ENCODE measurements at places on chromosomes 7 and 10.
A peak's percentile ranks its signal among the peaks of the same experiment; 100 is the strongest.

- peak; percentile 35 for DNase-seq
Observed at GRCh38 chr7:105806592-105807447, 69.6 kb downstream of the ATXN7L1 start.

GRCh38 chr10:125041856-125042506 lies 100.1 kb downstream of the ZRANB1 start:
- DNase-seq, result no peak

- no peak for DNase-seq
Observed at GRCh38 chr10:130491011-130491692, 355.0 kb downstream of the GLRX3 start.

GRCh38 chr10:58258977-58259692 lies 8.6 kb downstream of the IPMK start:
- no peak for DNase-seq

GRCh38 chr7:27835376-27835775 lies 95.4 kb downstream of the TAX1BP1 start:
- DNase-seq, result no peak

GRCh38 chr7:130149281-130150139 lies 55.7 kb downstream of the TMEM209 start:
- DNase-seq, result no peak

DNA sequence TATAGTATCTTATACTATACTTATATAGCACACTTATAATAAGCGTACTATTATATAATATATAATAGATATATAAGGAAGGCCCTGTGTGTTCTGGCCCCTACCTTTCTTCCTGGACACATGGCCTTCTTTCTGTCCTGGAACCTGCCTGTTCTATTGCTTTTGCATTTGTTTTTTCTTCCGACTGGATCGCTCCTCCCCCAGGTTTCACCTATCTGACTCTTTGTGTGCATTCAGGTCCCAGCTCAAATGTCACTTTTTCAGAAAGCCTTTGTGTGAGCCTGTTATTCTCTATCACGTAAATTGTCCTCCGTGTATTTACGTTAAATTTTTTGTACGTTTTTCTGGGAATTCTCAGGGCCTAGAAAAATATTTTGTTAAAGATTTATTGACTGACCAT lies 2.9 kb upstream of the TRIM8 start:
- no peak for DNase-seq

DNA sequence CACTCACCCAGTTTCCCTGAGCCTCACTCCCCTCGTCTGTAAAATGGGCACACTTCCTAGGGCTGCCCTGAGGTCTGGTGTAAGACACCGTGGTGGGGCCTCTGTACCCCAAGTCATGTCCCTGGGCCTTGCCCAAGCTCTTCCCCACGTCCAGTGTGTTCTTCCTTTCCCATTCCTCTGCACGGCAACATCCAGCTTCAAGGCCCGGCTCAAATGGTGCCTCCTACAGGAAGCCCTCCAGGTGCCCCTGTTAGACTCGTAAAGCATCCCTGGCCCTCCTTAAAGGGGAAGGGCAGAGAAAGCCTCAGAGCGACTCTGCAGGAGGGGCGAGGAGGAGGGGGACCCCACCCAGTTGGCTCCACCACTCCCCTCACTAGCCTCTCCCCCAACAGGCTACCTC lies 8.6 kb downstream of the SLC29A4 start:
- no peak for DNase-seq

DNA sequence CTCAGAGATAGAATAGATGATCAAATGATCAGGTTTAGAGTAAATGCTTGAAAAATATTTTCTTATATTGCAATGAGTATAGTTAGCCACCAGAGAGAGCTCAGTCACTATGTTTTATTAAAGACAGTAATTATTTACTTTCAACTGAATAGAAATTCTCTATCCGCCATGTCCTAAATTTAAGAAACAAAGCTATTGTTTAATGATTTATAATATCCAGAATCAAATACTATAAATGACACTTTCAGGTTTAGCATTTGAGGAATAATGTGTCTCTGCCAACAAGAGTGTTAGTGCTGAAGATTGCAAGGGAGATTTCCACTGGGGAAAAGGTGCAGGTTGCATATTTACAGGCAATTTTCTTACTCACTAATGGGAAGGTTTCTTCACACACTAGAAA lies 184.7 kb downstream of the DGKB start:
- DNase-seq, result no peak

GRCh38 chr10:125146791-125147579 lies 13.4 kb downstream of the CTBP2 start:
- no peak for DNase-seq

DNA sequence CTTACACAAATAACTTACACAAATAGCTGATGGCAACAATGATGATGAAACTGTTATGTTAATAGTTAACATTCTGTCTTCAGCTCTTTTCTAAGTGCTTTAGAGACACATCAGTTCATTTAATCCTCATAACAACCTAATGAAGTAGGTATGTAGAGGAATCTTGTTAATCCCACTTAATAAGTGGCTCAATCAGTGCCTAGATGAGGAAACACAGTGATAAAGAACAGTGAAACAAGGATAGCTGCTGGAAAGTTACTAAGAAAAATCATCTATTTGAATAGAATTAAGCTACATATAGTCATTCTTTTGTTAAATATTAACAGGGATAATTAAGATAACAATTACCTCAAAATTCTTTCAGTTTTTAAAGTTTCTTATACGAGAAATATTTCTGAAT lies 487.6 kb downstream of the ARL4A start:
- no peak for DNase-seq

DNA sequence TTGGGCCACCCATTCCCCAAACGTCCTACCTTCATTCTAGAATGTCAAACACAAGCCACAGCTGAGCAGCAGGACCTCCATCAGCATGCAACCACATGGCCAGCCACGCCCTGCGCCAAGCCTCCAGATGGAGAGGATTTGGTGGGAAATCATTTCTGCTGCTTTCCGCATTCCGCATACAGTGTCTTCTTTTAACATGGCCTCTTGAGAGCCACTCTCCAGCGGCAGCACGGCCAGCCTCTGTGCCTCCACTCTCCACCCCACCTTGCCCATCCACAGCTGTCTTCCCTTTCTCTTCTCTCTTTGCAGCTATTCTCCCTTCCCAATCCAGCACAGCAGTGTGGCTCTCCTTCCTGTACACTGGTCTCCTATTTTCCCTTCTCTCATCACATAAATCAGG lies 389.1 kb downstream of the PAXIP1 start:
- no peak for DNase-seq

DNA sequence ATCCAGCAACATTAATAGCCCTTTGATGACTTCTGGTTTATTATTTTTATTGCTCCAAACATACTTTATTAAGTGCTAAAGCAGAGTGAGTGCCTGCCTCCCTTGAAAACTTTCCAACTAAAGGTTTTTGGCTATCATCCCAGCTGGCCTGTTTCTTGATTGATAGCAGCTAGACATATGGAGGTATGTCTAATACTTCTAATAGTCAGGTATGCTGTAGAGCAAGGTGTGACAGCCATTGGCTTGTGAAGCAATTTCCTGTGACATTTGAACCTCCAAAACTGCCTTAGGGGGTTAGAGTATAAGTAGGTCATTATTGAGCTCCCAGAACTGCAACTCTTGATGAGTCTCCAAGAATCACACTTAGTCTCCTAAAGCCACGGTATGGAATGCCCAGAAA lies 55.8 kb downstream of the LOXL4 start:
- no peak for DNase-seq

DNA sequence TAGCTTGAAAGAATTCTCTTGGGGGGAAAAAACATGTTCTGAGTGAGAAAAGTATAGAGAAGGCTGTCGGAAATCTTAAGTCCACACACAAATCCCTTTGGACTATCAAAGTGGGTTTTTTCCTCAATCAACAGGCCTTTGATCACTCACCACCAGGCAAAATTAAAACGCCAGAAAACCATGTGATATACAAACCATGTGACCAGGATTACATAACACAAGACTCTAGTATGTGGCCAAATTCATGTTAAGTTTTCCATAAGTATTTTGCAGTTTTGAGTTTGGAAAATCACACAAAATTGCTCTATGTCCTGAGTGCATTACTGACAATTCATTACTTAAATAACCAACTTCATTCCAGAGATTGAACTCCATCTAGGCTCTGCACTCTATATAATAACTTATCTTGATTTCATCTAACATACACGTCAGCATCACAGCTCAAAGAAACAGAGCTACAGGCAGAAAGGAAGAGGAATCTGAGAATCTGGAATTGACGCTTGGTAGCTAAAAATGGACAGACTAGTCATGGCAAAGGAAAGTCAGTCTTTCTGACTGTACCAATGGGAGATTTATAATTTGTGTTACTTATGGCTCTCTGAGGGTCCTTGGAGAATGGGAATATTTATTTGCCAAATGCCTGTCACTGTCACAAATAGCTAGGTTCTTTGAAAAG lies 383.5 kb downstream of the SFMBT2 start:
- no peak for DNase-seq

DNA sequence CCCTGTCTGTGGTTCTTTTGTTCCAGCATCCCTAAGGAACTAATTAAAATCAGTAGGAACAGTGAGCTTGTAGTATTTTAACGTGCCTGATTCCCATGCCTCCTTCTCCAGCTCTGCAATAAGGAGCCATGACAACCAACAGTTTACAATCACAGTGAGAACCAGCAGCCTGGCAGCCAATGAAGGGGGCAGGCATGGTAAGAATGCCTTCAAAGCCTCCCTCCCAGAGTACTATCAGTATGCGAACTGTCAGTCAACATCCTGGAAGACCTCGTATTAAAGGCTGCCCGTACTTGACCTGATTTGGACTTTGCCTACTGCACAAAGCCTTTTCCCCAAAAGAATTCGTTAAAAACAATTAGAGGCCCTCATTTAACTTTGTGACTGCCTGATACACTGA lies 7.7 kb downstream of the ZPBP start:
- DNase-seq, result no peak

DNA sequence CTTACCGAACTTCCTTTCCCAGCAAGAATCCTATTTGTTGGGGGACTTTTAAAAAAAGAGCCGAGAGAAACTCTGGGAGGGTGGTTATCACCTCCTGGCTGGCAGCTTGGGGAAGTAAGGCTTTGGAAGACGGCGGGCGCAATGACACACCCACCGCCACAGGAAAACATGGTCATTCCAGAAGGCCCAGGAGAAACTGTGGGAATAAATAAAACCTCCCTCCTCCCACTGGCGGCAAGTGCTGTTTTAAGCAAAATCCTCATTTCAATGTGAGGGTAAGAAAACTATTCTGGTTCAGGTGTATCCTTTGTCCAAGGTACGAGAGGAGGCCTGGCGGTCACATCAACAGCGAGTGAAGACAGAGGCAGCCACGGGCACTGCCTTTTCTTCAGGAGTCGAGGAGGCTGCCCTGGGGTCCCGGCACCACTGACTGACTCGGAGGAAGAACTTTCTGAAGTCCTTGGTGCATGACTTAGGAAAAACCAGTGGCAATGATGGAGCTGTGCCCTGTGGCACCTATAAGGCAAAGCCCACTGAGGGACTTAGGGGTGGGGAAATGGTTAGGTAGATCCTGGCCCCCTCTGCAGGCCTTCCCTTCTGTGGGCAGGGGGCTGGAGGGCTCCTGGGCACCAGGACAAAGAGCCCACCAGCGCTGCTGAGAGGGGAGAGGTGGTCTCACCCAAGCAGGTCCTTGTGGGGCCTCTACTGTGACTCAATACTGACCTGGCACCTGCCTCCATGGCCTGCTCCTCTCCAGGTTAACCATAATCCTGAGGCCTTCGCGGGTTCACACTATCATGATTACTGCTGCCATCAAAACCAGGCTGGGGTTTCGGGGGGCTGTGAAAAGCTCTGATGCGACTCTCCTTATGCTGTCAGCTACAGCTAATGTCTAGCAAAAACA lies 21.4 kb downstream of the DNAJB12 start:
- DNase-seq, result no peak

DNA sequence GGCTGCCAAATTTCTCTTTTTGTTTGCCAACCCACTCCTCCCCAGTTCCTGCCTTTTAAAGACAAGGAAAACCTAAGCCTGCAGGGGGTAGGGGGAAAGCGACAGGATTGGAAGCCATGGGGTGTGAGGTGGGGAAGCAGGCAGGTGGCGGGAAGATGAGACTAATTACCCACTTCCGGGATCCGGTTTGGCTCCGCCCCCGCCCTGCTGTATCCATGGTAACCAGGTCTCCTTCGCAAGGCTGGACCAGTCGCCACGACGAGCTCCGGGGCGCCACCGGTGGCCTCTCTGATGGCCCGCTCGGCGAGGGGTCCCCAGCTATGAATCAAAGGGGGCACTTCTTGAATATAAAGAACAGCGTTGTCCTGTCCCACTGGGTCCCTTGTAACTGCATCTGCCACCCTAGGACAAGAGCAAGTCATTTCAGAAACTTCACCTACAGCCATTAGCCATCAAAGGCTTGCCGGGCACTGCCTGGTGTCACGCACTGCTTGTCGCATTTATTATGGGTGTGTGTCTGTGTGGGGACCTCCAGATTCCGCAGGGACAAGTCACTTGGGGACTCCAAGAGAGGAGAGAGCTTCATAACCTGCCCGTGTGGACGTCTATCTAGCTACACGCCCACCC lies 55.4 kb upstream of the LMTK2 start:
- DNase-seq, result peak; percentile 45

- no peak for DNase-seq
Observed at GRCh38 chr10:33335801-33336581, 1.5 kb upstream of the NRP1 start.

GRCh38 chr7:99551334-99551733 lies 580 bp downstream of the FAM200A start:
- DNase-seq, result no peak

GRCh38 chr10:76523246-76523645 lies 1091.8 kb downstream of the LRMDA start:
- DNase-seq, result no peak

- DNase-seq, result no peak
Observed at GRCh38 chr10:121362026-121362425, 236.2 kb downstream of the FGFR2 start.

DNA sequence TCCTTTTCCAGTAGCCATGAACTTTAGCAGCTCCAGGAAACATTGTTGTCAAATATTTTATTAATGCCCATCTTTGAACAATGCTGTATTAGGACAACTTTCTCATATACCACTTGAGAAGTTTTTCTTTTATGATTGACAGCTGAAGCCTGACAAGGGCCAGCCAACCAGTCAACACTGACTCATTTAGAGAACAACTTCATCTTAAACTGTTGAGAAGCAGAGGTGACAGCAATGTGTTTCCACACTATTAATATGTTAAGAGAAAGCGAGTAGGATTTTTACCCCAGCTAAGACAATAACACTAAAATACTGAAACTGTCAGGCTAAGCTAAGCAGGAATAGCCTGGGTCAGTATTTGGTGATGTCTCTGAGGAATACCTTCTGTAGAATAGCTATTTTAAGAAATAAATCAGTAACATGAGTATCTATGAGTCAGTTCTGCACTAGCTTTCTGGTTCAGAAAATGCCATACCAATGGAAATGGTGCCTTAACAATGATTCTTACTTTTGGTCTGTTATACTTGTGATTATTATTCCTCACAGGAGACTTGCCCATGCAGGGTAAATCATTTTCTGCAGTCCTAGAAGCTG lies 168.8 kb upstream of the POT1 start:
- DNase-seq, result no peak

DNA sequence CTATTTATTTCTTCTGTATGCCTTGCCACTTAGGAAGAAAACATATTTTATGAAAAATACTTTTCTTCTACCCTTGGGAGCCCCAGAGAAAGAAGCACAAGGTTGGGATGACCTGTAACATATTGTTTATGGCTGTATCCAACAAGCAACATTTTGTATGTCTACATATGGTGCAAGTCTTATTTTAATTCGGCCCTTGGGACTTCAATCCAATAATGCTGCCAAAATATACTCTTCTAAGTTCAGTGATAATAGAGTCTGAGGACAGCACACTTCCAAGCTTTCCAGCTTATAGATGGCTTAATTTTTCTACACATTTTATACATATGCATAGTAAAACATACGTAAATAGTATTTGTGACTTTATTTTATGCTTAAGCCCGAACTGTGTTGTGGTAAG lies 318.5 kb upstream of the SEMA3A start:
- no peak for DNase-seq
